Stimulated activated naive CD4-positive, alpha-beta T cell (primary cell): ENCODE measurements at places on chromosomes 4 and X.

DNA sequence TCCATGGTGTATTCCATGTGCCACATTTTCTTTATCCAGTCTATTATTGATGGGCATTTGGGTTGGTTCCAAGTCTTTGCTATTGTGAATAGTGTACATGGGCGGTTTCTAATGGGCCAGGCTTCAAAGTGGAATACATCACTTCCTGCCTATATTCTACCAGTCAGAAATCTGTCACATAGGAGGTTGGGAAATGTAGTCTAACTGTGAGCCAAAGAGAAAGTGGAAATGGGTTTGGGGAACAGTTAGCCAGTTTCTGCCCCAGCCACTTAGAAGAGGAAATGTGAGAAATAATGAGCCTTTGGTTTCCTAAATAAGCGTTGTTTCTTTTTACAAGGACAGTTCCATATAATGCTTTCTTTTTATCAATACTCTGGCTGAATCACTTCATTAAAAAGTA lies 85.1 kb upstream of the AP1S2 start:
- DNase-seq = no peak

DNA sequence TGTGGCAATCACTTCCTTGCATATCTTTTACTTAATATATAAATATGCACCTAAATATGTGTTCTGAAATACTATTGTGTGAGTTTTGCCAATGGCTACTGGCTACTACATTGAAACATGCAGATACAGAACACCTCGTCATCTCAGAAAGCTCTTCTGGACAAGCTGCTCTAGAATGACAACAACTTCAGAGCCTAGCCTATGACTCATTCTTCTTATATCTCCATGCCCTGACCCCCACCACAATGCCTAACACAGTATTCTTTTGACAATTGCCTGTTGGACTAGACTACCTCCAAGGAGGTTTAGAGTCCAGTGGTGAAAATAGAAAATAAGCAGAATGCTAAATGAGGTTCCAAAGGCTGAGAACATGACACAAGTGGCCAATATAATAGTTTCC lies 17.6 kb upstream of the DMP1 start:
- no peak for DNase-seq

DNA sequence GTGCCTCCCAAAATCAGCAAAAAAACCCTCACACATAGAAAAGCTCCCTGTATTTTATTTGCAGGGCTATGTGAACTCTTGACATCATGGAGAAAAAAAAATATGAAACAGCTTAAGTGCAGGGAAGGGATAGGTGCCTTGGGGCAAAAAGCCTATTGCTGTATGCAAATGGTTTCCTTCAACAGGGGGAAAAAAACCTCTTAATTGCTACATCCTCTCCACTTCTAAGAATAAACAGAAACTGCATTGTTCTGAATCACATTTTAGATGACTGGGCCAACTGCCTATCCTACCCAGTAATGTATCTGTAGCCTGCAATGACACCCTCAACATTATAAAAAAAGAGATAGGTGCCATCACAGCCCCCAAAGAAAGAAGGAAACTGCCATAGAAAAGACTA lies 229.4 kb upstream of the GALNTL6 start:
- no peak for DNase-seq

DNA sequence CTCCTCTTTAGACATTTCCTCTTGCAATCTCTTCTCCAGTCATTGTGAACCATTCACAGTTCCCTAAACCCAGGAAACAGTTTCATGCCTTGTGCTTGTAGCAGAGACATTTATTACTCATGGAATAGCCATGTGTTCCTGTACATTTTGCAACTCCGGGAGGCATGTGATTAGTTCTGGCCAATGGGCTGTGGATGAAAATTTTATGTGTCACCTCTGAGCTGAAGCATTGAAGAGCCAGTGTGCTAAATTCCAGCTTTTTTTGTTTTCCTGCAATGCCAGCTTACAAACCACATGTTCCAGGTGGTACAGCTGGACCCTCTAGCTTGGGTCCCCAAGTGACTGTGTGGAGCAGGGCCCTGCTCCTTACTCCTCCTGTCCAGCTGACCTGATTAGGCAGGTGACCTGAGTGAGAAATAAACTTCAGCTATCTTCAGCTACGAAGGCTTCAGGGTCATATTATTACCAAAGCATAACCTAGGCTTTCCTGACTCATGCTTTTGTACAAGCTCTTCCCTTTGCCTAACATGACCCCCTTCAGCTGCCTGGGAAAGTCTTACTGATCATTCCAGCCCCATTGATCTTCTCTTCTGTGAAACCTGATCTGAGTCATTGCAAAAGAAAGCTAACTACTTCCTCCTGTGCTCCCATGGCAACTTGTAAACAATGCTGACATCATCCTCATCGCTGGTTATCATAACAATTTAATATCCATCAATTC lies 200.4 kb downstream of the PTTG2 start:
- peak; percentile 51 for DNase-seq

DNA sequence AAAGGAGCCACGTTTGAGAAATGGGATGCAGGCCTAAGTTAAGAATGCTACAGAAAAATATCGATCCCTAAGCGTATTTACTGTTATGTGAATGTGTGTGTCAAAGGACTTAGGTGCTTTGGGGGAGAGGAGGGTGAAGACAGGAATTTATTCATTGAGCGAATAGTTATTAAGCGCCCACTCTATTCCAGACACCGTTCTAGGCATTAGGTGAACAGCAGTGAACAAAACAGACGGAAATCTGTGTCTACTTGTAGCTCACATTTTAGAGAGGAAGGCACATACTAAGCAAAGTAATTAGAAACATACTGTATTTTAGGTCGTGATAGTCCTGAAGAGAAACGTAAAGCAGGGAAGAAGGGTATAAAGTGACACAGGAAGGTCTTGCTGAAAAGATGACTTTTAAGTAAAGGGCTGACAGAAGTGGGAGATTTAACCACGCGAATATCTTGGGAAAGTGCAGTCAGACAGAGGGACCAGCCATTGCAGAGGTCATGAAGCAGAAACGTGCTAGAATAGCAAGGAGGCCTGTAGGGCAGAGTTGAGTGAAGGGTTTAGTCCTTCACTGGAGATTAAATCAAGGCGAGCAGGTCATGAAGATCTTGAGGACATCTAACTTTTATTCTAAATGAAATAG lies 541 bp downstream of the AIMP1 start:
- no peak for DNase-seq

DNA sequence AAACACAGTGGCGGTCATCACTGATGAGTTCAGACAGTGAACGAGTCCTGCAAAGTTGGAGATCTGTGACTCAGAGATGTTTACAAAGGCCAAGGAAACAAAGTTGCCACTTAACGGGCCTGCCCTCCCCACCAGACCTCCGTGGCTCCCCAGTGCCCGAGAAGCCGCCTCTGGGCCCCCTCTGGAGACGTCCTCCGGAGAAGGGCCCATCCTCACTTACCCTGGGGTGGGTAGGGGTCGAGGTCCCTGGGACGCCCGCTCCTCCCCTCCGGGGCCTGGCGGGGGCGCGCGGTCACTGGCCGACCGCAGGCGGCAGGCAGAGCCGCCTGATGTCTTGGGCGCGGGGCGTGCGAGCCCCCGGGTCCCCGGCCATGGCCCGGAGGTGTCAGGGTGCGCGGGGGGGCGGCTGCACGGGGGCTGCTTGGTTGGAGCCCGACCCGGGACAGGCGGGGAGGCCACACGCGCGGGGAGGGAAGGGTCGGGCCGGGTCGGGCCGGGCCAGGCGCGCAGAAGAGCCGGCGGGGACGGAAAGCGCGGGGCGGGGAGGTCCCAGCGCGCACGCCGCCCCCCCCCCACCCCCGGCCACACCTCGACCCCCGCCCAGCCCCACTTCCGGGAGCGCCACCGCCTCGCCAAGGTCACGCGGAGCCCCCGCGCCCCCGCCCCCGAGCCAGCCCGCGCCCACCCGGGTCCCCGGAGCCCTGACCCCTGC lies 529 bp downstream of the DHRSX start:
- DNase-seq = no peak

- DNase-seq = no peak
Observed at GRCh38 chr4:168529257-168529656, 32.4 kb downstream of the PALLD start.

GRCh38 chrX:70960730-70961129 lies 29.8 kb upstream of the SLC7A3 start:
- no peak for DNase-seq

DNA sequence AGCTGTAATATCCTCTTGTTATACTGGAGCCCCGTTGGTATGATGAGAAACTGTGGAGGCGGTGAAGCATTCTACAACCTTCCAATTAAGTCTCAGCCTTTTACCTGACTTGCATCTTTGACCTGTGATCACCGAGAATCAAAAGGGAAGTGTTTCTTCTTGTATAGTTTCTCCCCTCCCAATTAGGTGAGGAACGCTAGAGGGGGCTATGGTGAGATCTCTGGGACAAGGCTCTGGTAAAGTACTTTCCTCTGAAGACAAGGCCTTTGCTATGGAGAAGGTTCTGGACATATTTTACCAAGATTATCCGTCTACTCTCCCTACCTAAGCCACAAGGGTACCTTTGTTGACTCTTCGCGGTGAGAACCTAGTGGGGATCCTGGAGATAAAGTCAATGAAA lies 111.3 kb downstream of the CBLL2 start:
- no peak for DNase-seq

DNA sequence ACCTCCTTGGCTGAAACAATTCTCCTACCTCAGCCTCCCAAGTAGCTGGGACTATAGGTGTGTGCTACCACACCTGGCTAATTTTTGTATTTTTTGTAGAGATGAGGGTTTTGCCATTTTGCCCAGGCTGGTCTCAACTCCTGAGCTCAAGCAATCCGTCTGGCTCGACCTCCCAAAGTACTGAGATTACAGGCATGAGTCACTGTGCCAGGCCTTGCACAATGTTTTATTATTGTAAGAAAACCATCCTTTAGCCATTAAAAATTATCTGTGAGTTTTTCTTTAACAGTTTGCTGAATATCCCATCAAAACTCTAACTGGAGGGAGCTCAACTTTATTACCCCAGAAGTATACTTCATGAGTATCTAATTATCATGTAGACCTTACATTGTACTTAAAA lies 900.3 kb downstream of the PCDH7 start:
- no peak for DNase-seq

DNA sequence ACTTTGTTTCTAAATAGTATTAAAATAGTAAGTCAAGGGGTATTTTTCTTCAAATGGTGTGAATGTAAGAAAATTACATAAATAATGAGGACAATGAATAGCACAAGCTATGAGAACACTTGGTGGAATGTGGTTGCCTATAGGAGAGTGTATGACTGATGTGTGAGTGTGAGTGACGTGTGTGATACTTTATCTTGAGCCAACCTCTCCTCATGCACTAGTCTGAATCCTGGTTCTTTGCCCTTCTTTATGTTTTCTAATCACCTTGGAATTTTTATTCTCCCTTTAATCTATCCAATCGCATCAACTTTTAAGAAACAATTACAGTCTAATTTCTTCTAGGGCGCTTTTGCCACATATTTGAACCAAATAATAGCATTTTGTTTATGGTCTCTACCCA lies 98.2 kb downstream of the YIPF7 start:
- DNase-seq = no peak

DNA sequence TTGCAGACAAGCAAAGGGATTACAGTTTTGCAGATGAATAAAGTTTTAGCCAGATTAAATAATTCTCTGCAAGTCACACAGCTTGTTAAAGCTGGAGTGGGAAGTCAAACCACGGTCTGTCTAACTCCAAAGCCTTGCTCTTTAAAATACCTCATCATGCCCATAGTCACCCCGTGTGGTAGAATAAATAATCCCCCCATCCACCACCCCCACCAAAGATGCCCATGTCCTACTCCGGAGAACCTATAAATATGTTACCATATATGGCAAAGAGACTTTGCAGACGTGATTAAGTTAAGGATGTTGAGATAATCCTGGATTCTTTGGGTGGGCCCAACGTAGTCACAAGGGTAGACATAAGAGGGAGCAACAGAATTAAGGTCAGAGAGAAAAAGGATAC lies 118.7 kb downstream of the BEND2 start:
- DNase-seq = no peak

GRCh38 chr4:168917138-168917779 lies 92.8 kb downstream of the CBR4 start:
- DNase-seq = peak; percentile 7

- no peak for DNase-seq
Observed at GRCh38 chr4:1206299-1207156, 34.1 kb upstream of the SPON2 start.

- DNase-seq = no peak
Observed at GRCh38 chr4:36990128-36990872, 254.2 kb upstream of the NWD2 start.

GRCh38 chrX:134948333-134949241 lies 42.2 kb upstream of the SMIM10 start:
- DNase-seq = no peak

DNA sequence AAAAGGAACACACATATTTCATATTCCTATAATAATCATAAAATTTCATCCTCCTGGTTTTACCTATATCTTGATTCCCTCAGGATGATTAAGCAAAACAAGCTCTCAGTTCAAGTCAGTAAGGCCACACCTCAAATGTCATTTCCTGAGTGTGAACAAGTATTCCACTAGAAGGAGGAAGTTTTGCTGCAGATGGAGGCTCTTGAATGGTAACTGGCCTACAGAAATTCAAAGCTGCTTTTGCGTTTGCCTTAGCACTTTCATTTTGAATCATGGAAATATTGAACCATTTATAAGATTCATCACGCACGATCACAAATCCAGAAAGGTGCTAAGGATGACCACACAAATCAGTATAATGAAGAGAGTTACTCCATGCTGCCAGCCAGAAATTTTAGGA lies 254.4 kb upstream of the CXXC4 start:
- no peak for DNase-seq

DNA sequence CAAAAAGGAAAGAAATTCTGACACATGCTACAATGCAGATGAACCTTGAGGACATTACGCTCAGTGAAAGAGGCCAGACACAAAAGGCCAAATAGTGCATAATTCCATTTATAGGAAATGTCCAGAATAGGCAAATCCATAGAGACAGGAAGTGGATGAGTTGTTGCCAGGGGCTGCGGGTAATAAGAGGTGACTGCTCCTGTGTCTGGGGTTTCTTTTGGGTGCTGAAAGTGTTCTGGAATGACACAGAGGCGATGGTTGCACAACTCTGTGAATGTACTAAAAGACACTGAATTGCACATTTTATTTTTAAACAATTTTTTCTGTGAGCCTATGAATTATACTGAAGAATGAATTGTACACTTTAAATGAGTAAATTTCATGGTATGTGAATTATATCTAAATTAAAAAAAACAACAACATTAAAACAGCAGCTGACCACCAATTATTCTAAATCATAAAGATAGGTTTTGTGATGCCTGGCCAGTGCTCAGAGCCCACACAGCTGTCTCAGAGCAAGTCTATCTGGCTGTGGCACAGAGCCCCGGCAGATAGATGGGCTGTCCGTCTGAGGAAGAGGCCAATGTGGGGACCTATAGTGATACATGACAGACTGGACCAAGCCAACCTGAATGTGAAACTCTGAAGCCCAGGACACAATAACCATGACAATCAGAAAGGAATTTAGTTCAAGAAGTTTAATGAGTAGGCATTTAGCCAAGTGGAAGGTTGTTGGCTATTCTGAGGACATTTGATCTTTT lies 23.5 kb upstream of the IRAK1 start:
- no peak for DNase-seq

DNA sequence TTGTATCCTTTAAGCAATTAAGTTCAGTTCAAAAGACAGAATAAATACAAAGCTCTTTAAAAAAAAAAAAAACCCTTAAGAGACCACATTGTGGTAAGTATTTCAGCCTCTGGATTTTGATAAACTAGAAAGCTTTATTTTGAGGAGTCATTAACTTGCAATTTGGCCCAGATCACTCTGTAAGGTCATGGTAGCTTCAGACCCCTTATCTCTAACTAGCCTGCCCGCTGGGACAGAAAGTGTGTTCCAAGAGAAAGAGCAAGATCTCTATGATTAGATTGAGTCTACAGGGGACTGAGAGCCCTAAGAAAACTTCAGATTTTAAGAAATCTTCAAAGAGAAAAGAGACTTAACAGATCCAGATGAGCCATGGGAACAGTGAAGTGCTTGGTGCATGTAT lies 45.6 kb downstream of the GALNT7 start:
- DNase-seq = no peak
